ENCODE measurements at places on chromosomes 2 and 18. TPM values are rescaled to one million over a fixed set of nuclear protein-coding genes. Genes with fewer than 3 reads are reported as not detected.

GRCh38 chr2:197137231-197137630 is 173.3 kb downstream of the ANKRD44 start:
- peaks cover 8% of the 10 kb centered on the region for H3K4me1 ChIP-seq
- peak; percentile 39 for DNase-seq
- no peak overlapping the region for H3K4me3 ChIP-seq
- no peak overlapping the region for H3K27ac ChIP-seq
- no peaks in the 10 kb centered on the region for H3K36me3 ChIP-seq

DNA sequence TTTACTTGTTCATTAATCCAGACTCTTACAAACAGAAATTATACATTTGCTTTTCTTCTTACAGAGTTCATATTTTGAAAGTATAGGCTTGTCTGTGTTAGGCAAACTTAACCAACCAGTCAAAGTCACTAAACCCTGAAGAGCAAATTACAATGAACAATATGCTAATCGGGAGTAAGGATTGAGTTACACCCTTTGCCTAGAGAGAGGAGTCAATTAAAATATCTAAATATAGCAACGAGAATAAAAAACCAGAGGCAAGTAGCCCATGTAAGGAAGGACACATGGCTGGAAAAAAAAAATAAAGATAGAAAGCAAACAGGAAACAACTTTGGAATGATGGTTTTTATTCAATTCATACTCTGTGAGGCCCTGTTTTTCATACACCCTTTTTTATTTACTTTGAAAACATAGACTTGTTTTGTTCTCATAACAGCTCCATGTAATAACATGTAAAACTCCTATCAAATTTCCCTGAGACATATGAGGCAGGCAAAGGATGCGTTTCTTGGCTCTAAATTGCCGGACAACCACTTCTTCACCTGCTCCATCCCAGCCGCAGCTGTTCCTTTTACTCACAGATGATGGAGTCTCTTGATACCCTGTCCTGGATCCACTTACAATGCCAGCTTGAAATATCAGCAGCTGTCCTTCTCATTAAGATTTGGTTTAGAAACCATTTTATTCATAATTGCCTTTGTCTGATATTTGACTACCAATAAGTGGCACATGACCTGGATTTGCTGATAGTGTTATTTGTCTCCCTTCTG is 767.7 kb upstream of the GCFC2 start:
- H3K27ac ChIP-seq = no peak overlapping the region
- DNase-seq = no peak
- H3K4me3 ChIP-seq = no peak overlapping the region
- H3K27me3 ChIP-seq = no peaks in the 10 kb centered on the region

- H3K27ac ChIP-seq = no peak overlapping the region
- H3K27me3 ChIP-seq = no peaks in the 10 kb centered on the region
- peaks cover 2% of the 10 kb centered on the region for H3K4me1 ChIP-seq
- peak; percentile 65 for DNase-seq
- H3K4me3 ChIP-seq = no peak overlapping the region
- H3K36me3 ChIP-seq = no peaks in the 10 kb centered on the region
Measured at GRCh38 chr2:48651158-48651790, 33.6 kb downstream of the GTF2A1L start.

SLC9A2 gene
- not detected for total RNA-seq

C2orf78 gene
- total RNA-seq = not detected

AGAP1 gene
- total RNA-seq = 10.6 TPM

Measured in fibroblast of lung (primary cell).